T-helper 2 cell (primary cell): ENCODE measurements at places on chromosomes 3 and 15.

DNA sequence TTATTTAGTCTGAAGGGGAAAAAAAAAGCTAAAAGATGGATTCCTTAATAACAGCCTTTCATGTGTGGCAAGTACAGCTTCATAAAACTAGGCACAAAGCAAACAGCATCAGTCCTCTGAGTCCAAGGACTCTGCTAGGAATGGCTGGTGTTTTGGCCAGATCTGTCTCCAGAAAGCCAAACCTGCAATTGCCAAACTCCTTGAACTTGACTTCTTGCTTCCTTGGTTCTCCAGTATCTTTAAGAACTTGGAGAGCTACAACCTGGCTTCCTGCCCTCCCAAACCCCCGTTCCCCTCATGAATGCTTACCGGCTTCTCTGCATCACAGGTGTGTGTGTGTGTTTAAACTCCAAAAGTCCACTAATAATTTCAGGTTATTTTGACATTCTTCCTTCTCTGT, 1.6 kb upstream of the PLOD2 start:
- no peak for DNase-seq

DNA sequence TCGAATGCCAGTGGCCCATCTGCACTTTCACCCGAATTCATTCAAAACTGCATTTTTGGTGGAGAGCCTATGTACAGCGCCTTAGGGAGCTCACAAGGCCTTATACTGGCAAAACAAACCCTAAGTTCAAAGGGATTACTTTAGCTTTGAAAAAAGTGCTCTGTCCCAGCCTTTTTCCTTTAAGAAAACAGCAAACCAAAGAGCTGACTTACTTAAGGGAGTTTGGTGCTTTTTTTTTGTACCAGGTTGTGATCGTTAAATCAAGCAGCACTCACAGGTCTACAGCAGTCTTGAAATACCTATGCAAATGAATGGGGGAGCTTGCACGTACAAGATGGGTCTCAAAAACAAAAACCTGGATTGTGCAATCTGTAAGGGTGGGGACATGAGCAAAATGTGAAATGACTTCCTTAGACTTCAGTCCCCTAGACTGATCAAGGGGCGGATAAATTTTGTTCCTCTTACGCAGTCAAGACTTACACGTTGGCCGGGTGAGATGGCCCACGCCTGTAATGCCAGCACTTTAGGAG, 11.6 kb upstream of the PIK3CB start:
- DNase-seq = no peak

GRCh38 chr15:32983679-32984078, 210.8 kb downstream of the FMN1 start:
- no peak for DNase-seq

- DNase-seq = no peak
These were observed 96.7 kb downstream of the ATP10A start for GRCh38 chr15:25766417-25766816.

DNA sequence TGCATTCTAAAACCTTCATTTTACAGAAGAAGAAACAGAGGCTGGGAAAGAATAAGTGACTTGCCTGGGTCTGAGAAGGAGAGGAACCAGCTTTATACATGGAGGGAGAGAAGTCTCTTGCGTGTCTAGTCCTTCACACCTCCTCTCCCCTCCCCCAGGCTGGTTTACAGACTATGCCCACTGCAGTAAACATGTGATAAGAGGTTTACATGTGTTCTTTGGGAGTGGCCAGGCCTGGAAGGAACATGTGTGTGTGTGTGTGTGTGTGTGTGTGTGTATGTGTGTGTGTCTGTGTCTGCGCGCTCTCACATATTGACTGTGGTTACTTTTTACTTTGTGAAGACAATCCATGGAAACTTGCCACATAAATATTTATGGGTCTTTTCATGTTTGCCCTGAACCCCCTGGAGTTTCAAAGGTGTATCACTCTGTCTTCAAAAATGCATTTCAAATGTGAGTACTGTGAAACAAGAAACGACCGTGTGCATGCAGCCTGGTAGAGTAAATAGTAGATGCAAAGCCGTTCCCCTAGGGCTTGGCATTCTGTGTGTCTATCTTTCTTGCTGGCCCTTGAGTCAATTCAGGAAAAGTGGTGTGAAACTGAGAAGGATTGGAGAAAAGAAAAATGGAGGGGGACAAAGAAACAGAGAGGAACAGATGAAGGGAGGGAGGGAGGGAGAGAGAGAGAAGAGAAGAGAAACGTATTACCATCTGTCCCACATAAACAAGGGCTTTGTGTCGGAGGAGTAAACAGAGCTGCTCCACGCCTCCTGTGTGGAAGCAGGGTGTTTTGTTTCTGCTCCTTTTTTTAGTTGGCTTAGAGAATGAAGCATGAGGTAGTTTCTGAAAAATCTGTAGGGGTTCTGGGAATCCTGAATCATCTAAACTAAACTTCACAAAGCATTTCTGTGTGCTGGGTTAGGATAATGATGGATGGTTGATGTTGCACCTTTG, 51.7 kb downstream of the CLDN11 start:
- DNase-seq = no peak
